ENCODE measurements at places on chromosomes 7 and 10.

DNA sequence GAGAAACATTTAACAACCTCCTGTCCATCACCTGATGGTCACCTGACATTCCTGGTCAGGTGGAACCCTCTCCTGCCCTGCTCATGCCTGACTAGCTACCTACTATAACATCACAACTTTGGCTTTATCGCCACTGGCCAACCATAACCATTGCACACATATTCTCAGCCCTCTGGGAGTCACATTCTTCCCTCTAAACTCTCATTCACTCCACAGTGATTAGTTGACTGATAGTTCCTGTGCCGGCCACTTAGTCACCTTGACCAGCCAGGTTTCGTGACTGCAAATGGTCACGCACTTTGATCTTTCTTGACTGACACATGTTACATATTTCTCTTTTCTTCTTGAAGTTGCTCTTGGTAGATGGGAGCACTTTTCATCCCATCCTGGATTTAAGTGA is 50.1 kb downstream of the GNAI1 start:
- DNase-seq, result no peak

- DNase-seq, result peak; percentile 86
Measured at GRCh38 chr7:106064771-106065574, 47.1 kb downstream of the SYPL1 start.

- no peak for DNase-seq
Measured at GRCh38 chr10:79027147-79028055, 41.4 kb upstream of the ZMIZ1 start.

DNA sequence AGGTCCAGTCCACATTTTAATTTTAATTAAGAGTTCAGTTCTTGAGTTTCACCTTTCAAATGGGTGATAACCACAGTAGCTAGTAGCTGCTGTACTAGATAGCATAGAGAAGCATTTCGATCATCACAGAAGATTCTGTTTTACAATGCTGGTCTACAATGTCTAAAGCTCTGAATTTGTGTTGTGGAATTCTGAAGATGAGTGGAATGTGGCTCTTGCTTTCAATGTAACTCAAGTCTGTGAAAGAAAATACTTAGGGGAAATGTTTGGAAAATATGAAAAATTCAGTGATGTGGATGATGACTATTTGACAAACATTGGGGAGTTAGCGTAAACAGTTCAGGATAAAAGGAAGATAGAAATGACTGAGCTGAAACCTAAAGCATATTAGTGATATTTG is 139.4 kb downstream of the GNAT3 start:
- DNase-seq, result no peak

GRCh38 chr7:36044101-36044892 is 108.8 kb upstream of the EEPD1 start:
- no peak for DNase-seq

DNA sequence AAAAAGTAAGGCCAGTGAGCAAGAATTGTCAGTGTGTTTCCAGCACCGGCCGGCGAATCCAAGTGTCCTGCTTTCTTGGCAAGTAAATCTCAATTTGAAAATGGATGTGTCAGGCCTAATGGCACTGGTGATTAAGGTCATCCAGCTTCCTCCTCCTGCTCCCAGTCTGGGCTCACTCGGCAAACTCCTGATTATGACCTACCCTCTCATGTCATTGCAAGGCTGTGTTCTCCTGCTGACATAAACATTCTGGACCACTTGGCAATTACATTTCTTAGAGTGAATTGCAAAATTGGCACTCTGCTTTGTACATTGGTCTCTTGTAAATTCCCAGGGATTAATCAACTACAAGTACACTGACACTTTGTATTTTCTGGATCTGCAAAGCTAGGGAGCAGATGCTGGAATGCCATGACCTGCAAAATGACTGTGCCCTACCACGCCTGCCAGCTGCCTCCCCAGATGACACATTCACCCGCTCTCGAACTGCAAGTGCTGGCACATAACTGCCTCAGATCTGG is 473.8 kb downstream of the KIF20B start:
- no peak for DNase-seq

- no peak for DNase-seq
Measured at GRCh38 chr7:99500637-99501009, 542 bp upstream of the ZNF394 start.

- no peak for DNase-seq
Measured at GRCh38 chr10:62559481-62560200, 185.5 kb downstream of the ZNF365 start.

- no peak for DNase-seq
Measured at GRCh38 chr7:50650057-50650664, 85.0 kb upstream of the DDC start.

GRCh38 chr7:142438235-142438922 is 180.5 kb upstream of the PRSS58 start:
- DNase-seq, result no peak

DNA sequence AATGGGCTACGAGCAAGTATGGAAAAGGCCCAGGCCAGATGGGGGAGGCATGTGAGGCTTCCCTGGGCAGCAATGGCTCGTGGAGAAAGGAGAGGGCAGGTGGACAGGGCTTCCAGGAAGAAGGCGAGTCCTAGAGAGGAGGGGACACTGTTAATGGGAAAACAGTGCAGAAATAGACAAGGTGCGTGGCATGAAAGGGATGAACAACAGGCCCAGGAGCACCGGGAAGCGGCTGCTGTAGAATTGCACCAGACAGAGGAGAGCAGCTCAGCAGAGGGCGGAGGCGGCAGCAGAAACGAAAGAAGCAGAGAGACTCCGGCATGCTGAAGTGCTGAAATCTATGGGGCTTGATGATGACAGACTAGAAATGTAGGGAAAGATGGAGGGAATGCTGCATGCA is 102.1 kb downstream of the PIP4K2A start:
- DNase-seq, result no peak

- no peak for DNase-seq
Measured at GRCh38 chr10:43222210-43222720, 44.6 kb downstream of the RASGEF1A start.

- no peak for DNase-seq
Measured at GRCh38 chr7:33667196-33667595, 238.1 kb upstream of the BMPER start.

DNA sequence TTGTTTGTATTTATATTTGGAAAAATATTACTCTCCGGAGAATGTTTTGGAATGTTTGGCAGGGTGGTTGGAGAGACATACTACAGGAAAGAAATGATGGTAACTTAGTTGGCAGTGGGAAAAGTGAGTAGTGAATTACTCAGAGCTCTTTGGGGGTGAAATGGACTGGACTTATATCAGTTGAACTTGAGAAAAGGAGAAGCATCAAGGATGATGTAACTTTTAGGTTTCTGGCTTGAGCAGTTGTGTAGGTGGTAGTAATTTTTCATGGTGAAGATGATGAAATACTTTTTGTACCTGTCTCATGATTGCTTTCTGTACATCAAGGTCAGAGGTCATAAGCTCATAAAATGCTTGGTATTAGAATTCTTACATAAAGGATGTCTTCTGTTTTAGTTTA is 617.2 kb downstream of the AUTS2 start:
- no peak for DNase-seq

DNA sequence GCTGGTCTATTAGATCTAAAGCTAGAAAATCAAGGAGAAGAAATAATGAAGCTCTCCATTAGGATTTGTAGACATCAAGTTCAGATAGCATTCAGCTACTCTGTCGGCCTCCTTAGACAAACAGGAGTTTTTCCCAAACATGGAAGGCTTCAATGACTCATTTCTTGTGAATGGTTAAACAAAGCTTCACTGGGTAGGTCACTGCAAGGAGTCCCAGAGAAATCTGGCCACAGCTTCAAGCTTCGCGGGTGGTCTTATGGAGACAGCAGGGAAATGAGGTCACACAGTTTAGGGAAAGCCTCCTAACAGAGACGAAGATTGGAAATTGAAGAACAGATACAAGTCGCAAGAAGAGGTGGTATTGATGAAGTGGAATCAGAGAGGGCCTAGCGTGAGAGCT is 22.6 kb upstream of the LRRC72 start:
- no peak for DNase-seq

DNA sequence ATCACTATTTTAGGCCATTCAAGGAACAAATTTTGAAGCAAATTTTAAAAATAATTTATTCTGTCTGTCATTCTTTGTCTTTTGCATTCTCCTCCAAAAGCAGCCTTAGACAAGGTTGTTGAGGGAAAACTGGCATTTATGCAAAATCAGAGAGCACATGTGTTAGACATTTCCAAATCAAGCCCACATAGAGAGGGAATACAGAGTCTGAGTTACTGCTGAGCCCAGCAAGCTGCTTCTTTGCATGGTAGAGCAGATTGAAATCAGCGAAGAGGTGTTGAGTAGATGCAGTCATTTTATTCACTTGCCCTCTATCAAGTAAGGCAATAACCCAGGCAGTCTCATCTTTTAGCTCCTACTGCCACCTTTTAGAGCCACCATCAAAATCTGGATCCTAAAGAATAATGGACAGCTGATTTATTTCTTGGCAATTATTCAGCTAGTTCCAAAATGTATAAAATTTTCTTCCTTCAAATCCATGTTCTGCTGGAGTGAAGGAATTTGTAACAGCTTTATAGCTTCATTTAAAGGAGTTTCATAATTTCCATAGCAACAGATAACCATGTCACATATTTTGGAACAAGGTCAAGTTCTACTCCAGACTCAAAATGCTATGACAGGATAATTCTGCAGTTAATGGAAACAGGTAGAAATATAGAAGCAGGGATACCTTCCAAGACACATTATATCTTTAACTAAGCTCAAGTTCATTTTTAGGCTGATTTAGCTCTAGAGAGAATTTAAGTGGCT is 7.3 kb upstream of the PCDH15 start:
- no peak for DNase-seq

DNA sequence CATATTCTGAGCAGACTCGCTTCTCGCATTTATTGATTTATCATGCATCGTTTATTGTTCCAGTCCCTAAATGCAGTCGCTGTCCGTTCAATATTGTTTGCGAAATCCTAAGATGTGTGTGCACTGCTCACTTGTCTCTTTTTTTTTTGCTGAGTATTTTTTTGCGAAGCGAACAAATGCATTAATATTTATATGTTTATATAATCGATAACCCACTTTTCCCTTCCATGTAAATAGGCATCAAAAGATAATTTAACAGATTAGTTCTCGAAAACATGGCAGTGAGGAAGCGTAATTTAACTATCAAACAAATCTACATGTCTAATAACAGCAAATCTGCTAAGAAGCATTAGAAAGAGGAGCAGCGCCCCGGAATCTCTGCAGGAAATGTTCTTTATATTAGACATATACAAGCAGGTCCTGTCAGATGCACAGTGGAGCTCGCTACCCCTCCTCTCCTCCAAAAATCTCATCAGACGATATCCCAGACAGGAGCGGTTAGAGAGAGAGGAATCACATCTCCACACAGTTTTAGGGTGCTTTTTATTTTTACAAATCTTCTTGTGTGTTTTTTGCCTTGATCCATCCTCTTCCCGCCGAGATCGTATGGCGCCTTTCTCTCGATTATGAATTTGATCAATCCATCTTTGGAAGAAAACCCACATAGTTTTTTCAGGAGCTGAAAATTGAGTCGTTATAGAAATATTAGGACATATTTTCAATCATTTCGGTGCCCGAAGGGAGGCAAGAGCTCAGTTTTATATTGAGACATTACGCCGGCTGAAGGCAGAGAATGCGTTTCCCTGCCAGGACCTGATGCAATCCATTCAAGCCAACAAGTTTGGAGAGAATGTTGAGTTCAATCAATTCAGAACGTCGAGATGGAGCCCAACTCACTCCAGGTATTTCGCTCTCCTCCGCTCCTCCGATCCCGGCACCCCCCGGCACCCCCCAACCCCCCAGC is at the start of gene ARID5B:
Gene ARID5B, plus strand, starts transcription at position 871 of the 964 bp plus-strand sequence. Its CDS starts 11 bp downstream, at position 882.
- DNase-seq, result peak; percentile 85

DNA sequence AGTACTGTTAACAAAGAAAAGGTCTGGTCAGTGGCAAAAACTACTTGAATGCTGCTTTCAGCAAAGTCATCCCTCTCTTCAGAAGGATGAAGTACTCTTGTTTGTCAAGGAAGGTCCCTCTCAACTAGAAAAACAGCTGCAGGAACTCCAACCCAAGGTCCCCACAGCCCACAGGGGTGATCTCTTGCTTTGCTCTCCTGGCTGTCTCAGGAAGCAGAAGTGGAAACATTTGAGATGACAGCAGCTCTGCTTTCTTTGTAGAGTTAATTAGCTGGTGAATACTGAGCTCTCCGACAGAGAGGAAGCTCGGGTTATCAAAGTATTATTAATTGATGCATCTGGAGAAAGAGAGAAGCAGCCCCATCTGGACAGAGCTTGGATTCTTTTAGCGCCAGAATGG is 25.4 kb upstream of the LRGUK start:
- no peak for DNase-seq

GRCh38 chr10:110893559-110894179 is 21.9 kb downstream of the PDCD4 start:
- DNase-seq, result peak; percentile 27

- no peak for DNase-seq
Measured at GRCh38 chr7:141306081-141306480, 232.2 kb downstream of the TMEM178B start.
